Spinal cord (tissue), 10 donors: ENCODE measurements at places on chromosomes 5 and 9. TPM values are rescaled to one million over a fixed set of nuclear protein-coding genes. Genes with fewer than 3 reads are reported as not detected.

DNA sequence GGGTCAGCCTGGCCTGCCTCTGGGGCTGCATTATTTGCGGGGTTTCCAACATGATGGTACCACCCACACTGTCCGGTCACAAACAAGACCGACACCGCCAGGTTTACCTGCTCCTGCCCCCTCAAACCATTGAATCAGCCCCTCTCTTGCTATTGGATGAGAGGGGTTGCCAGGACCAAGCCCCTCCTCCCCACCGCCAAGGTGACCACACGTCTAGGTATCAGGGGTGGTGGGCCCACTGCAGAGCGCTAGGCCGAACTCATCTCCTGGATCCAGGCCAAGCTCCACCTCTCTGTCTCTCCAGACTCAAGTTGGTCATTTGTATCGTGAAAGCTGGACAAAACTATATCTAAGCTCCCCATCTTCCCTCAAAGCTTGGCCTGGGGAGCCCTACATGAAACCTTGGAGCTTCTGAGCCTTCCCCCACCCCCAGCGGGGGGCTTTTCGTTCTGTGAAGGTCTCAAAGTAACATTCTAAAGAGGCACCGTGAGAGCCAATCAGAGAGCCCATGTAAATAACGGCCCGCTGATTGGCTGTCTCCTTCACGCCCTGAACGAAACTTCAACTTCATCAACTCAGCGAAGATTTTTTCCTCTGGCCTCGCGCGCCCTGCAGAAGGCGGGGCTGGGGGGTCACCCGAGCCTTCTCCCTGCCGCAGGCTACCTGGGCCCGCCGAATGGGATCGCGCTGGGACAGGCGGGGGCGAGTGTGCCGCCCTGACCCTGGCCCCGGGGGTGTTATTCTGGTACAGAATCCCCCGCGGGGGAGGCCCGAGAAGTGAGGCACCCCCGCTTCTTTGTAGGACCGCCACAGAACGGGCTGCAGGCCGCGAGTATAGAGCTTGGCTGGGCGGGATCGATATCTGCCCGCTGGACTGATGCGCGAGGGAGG lies 49.6 kb upstream of the PSD2 start:
- no peak for DNase-seq
- H3K4me3 ChIP-seq = peak overlapping the region; percentile 37
- H3K4me1 ChIP-seq = peaks cover 71% of the 10 kb centered on the region
- H3K27ac ChIP-seq = peak overlapping the region; percentile 44
- peaks cover 16% of the 10 kb centered on the region for H3K27me3 ChIP-seq
- H3K36me3 ChIP-seq = no peaks in the 10 kb centered on the region

- no peak overlapping the region for H3K4me3 ChIP-seq
- no peaks in the 10 kb centered on the region for H3K36me3 ChIP-seq
- no peaks in the 10 kb centered on the region for H3K27me3 ChIP-seq
- DNase-seq = no peak
Measured at GRCh38 chr5:164433106-164433870, 927.9 kb downstream of the MAT2B start.

Gene ACTBL2
- not detected for polyA plus RNA-seq

- no peak for DNase-seq
- H3K4me3 ChIP-seq = no peak overlapping the region
- no peak overlapping the region for H3K27ac ChIP-seq
Measured at GRCh38 chr5:58066557-58066956, 393.3 kb downstream of the PLK2 start.

DNA sequence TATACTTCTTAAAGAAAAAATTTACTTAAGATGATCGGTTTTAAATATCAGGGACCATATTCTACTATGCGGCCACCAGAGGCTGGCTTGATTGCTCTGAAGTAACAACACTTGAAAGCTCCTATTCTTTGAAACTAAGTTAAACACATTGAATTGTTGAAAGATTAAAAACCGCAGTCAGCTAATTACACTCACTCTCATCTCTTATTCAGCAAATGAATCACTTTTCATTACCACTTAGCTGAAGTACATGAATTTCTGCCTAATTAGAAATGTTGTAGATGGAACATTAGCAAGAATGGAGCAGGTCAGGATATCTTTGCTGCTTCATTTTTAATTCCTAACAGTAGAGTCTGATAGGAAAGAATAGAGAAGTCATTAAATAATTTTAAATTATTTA lies 42.3 kb downstream of the LSM11 start:
- no peak for DNase-seq
- H3K27me3 ChIP-seq = no peaks in the 10 kb centered on the region
- H3K4me1 ChIP-seq = no peaks in the 10 kb centered on the region
- peaks cover 10% of the 10 kb centered on the region for H3K36me3 ChIP-seq

GRCh38 chr9:15509931-15510788 lies 610 bp downstream of the PSIP1 start:
- H3K27me3 ChIP-seq = no peaks in the 10 kb centered on the region
- peaks cover 3% of the 10 kb centered on the region for H3K4me1 ChIP-seq
- no peaks in the 10 kb centered on the region for H3K36me3 ChIP-seq
- peak overlapping the region; percentile 84 for H3K27ac ChIP-seq
- peak; percentile 80 for DNase-seq

Gene CD180
- 0.86 TPM for polyA plus RNA-seq

Gene RNF180
- 19.3 TPM for polyA plus RNA-seq

Gene DBH
- polyA plus RNA-seq = 2.2 TPM

Gene TERT
- not detected for polyA plus RNA-seq

- H3K36me3 ChIP-seq = no peaks in the 10 kb centered on the region
- H3K4me3 ChIP-seq = no peak overlapping the region
- H3K27ac ChIP-seq = no peak overlapping the region
- no peaks in the 10 kb centered on the region for H3K4me1 ChIP-seq
- no peak for DNase-seq
Measured at GRCh38 chr9:74846766-74847165, 41.0 kb downstream of the TRPM6 start.

Gene OR2S2
- polyA plus RNA-seq = not detected

Gene LCN15
- polyA plus RNA-seq = not detected

- H3K27me3 ChIP-seq = no peaks in the 10 kb centered on the region
- no peak overlapping the region for H3K4me3 ChIP-seq
- no peak for DNase-seq
- H3K36me3 ChIP-seq = no peaks in the 10 kb centered on the region
Measured at GRCh38 chr5:125521289-125521688, 774.9 kb upstream of the ZNF608 start.

DNA sequence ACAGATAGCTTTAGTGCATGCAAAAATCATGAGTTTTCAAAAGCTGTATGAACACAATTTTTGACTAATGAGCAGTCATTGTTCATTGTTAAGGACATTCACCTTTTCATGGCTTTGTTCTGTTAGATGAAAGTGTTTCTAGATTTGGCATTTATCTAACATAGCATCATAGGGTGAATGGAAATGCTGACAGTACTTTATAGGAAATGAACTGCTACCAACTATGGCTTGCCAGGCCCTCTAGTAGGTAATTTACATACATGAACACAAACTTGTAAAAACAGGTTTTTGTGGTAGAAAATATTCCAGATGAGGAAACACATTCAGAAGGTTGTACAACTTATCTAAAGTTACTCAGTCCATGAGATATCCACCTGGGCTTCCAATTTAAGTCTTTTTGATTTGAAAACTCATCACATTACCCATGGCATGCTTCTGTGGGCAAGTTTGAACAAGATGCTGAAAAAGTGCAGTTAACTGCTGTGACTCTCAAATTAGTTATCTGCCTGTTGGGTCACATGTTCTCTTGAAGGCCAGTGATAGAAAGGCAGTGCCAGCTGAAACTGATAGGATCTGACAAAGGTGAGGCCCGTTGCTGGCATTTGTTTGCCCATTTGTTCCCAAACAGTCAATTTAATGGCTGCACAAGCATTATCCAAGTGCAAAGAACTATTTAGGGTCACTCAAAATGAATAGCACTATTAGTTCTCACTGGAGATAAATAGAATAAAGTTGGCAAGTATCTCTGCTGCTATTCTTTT lies 399.1 kb downstream of the MAN2A1 start:
- H3K27ac ChIP-seq = no peak overlapping the region
- no peaks in the 10 kb centered on the region for H3K4me1 ChIP-seq
- no peaks in the 10 kb centered on the region for H3K36me3 ChIP-seq

DNA sequence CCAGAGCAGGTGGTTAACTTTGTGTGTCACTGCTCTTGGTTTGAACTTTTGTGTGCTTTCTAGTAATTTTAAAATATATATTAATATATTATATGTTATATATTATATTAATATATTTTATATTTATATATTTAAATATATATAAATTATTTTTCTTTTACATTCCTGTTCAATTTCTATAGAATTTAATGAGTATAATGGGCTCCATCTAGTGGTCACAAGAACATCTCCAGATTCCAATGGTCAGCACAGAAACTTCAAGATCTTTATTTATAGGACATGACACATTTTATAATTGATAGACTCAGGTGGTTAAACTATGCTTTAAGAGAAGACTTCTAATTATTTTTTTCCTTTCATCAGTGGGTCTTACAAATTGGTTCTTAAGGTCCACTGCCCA lies 39.1 kb downstream of the COL23A1 start:
- H3K27ac ChIP-seq = no peak overlapping the region
- no peaks in the 10 kb centered on the region for H3K27me3 ChIP-seq
- peaks cover 14% of the 10 kb centered on the region for H3K4me1 ChIP-seq

DNA sequence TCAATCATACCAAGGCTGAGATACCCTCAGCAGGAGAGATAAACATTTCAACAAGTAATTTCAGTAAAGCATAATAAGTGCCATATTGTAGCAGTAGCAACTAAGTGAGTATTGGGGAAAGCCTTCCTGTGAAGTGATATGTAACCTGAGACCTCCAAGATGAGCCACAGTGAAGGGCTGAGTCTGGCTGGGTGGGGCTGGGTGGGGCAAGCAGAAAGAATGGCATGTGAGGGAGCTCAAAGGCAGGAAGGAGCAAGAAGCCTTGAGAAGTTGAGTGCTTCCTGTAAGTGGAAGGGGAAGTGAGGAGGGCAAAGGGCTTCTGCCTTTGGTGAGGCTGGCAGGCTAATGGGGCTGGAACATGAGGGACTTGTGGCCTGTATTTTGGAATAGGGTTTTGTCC lies 19.7 kb upstream of the ASTN2 start:
- H3K27ac ChIP-seq = no peak overlapping the region
- H3K36me3 ChIP-seq = no peaks in the 10 kb centered on the region
- H3K4me3 ChIP-seq = no peak overlapping the region
- DNase-seq = no peak
- no peaks in the 10 kb centered on the region for H3K27me3 ChIP-seq
- H3K4me1 ChIP-seq = peaks cover 4% of the 10 kb centered on the region

DNA sequence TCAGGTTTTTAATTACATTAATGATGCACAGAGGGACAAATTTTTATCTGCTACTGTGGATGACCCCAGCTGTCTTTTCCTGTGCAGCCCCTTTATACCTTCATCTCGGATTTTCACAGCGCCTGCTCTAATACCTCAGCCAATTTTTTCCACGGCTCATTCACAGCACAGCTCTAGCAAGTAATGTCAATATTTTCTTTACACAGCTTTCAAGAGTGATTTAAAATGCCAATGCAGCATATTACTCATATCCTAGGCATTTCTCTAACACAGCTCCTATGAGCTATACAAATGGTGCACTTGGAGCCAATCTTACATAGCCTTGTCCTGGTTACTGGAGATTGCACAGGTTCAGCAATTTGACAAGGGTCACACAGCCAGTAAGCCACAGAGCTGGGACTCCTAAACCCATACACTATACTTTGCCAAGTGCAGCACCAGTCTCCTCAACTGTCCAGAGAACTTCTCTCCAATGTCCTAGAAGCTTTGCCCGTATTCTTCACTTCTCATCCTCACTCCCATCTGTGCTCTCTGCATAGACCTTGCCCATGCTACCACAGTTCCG lies 661.8 kb downstream of the DTWD2 start:
- H3K4me3 ChIP-seq = no peak overlapping the region
- H3K27ac ChIP-seq = no peak overlapping the region
- no peaks in the 10 kb centered on the region for H3K27me3 ChIP-seq
- H3K4me1 ChIP-seq = no peaks in the 10 kb centered on the region
- no peaks in the 10 kb centered on the region for H3K36me3 ChIP-seq
- DNase-seq = no peak

Gene CFAP157
- 27.6 TPM for polyA plus RNA-seq
